Stimulated activated CD8-positive, alpha-beta memory T cell treated with anti-CD3 and anti-CD28 coated beads, Interleukin-7, amount 100 ng/mL, for 4 hours (primary cell): ENCODE measurements at places on chromosomes 11 and 22.
A peak's percentile ranks its signal among the peaks of the same experiment; 100 is the strongest.

DNA sequence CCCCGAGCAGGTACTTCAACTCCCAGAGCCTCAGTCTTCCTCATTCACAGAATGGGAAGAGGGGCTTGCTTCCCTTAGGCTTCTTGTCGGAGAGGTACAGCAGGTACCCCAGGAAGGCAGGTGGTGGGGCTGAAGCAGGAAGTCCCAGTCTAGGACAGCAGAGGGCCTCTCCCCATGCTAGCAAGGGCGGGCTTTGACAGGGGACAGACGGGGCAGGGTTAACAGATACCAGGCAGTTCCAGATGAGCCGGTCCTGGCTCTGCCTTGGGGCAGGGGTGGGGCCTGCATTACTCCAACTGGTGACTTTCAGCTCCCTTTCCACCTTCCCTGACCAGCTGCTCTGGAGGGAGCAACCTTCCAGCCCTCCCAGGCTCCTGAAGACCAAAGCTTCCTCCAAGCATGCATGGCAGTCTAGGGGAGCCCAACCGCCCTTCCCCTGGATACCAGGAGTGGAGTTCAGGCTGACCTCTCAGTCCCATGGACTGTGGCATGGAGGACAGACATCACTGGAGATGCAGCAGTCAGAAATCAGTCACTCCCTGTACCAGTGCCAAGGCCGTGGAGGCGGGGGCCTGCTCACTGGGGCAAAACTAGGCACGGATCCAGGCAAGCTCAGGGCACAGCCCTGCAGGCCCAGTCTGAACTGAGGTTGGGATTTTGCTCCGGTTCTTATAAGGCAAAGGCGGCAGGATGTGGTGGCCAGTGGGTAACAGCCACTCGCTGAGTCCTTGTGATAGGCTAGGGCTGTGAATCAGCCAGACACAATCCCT lies 60.5 kb downstream of the NAT10 start:
- no peak for DNase-seq

DNA sequence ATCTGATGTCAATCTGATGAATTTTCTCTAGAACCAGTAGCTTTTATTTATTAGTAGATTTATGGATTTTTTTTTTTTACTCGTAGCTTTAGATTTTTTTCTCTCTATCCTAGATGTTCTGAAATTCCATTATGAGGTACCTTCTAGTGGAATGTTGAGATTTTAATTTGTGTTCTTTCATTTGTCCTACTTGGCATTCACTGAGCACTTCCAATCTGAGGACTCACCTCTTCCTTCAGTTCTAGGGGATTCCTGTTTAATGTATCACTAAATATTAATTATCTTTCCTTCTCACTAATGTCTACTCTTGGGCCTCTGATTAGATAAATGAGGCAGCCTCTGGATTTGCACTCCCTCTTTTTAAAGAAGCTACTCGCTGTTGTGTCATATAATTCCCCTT lies 40.2 kb upstream of the WNT7B start:
- no peak for DNase-seq

- DNase-seq, result no peak
These were observed 13.6 kb upstream of the EED start for GRCh38 chr11:86230921-86231434.

DNA sequence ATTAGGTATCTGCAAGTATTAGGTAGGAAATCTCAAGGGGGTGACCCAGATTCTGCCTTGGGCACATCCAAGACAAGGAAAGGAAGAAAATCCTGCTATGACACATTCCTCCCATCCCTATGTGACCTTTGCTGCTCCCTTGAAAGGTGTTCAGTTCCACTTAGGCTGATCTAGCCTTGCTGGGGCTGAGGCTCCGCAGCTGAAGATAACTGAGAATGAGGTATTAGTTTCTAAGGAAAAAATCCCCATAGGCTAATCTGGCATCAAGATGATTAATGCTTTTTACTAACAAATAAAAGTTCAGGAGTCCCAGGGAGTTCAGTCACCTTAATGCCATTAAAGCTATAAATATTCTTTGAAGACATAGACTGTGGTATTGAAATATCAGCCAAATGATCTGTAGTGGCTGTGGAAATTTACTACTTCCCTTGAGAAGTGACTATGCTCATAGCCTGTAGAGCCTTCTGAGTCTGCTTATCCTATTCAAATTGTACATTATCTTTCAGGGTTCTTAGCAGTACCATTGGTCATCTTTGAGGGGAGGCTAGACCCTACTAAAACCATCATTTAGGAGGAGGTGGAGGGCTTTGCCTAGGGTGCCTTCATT lies 239.9 kb upstream of the RAG2 start:
- DNase-seq, result no peak

- no peak for DNase-seq
These were observed 8.8 kb downstream of the SCUBE2 start for GRCh38 chr11:9082575-9082974.

GRCh38 chr11:27894552-27894951 lies 194.3 kb upstream of the BDNF start:
- DNase-seq, result no peak

DNA sequence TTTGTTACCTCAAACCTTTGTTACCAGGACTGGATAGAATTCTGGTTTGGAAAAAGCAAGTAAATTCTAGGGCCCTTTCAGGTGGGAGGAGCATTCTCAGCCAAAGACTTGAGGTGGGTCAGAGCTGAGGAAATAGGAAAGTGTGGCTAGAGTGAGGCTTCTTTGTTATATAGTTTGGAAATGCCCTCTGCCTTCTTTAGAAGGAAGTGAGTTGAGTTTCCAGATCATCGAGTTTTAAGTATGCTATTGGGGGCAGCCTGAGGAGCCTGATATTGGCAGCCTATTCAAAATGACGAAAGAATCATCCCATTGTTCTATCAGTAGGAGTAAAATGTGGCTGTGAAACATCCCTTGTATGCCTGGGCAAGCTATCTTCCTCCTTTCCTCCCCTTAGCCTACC lies 134.1 kb downstream of the ARHGAP42 start:
- DNase-seq, result no peak

DNA sequence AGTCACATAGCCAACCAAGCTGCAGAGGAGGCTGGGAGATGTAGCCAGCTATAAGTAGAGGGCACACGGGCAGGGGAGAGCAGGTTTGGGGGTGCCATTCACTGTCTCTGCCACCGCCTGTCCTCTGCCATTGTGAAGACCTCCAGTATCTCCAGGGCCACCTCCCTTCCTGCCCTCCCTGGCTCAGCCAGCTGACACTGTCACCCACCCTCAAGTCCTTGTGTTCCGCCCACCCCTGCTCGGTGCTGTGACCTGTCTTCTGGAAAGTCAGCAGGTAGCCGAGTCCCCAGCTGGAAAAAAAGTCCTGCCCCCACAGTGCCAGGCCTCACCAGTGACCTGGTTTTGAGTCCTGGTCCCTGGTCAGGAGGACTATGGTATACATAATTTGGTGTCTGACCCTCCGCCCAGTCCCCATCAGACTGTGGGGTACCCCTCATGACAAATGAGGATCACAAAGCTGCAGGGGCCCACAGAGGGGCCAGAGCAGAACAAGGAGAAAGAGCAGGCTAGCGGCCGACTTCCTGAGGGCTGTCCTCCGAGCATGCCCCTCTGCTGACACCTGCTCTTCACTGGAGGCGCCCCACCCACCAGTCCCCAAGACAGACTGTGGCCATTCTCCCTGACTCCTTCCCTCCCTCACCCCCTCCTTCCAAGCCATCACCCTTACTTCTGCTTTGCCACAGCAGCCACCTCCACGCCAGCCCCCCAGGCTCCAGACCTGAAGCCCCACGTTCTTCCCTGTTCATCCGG lies 7.1 kb upstream of the IL2RB start:
- DNase-seq, result no peak

DNA sequence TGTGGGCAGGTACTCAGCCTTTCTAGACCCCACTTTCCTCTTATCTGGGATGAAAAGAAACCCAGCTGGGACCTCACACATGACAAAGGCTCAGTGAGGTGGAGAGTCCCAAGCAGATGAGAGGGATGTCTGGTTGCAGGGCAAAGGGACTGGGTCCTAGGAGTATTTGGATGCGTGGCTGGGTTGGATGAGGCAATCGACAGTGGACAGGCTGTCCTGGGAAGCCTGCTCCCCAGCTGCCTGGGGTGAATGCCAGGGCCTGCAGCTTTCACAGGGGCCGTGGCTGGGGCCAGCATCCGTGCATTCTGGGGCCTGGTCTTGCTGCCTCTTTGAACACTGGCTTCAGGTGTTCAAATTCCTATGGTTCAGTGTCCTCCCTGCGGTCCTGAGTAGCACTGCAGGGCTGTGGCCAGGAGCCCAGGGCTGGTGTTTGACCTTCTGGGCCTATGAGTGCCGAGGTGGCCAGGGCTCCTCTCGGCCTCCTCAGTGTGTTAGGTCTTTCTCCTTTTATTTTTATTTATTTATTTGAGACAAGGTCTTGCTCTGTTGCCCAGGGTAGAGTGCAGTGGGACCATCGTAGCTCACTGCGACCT lies 65.3 kb downstream of the MCM5 start:
- no peak for DNase-seq

DNA sequence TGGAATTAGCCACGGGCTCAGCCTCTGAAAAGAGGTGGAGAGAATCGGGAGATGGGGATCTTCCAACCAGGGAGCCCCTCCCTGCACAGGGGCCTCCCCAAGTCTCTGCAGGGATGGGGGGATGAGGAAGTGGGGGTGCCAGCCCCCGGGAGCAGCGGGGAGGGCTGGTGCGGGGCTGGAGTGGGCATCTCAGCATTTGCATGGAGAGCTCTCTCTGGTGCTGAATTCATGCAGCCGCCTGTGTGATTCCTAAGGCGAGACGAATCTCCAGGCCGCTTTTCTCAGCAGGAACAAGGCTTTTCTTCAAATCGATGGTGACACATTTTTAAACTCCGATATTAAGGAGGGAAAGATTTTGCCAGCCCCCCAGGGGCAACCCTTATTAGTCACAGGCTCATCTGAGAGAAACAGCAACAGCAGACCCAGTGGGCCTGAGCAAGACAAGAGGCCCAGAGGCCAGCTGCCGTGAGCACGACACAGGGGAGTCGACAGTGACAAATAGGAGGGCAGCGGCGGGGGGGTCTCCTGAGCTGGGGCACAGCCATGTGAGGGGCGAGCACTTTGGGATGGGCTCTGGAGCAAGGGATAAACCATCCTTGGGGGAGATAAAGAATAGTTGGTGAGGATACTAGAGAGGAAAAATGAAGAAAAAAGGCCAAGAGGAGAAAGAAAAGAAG lies 29.0 kb downstream of the MACROD1 start:
- no peak for DNase-seq

GRCh38 chr22:40509401-40510134 lies 127.0 kb downstream of the MRTFA start:
- no peak for DNase-seq

- DNase-seq, result no peak
These were observed 101.7 kb downstream of the ATM start for GRCh38 chr11:108324587-108324986.

GRCh38 chr11:46555267-46556054 lies 38.4 kb downstream of the AMBRA1 start:
- no peak for DNase-seq

- no peak for DNase-seq
These were observed 55.1 kb downstream of the NOX4 start for GRCh38 chr11:89436071-89436470.

DNA sequence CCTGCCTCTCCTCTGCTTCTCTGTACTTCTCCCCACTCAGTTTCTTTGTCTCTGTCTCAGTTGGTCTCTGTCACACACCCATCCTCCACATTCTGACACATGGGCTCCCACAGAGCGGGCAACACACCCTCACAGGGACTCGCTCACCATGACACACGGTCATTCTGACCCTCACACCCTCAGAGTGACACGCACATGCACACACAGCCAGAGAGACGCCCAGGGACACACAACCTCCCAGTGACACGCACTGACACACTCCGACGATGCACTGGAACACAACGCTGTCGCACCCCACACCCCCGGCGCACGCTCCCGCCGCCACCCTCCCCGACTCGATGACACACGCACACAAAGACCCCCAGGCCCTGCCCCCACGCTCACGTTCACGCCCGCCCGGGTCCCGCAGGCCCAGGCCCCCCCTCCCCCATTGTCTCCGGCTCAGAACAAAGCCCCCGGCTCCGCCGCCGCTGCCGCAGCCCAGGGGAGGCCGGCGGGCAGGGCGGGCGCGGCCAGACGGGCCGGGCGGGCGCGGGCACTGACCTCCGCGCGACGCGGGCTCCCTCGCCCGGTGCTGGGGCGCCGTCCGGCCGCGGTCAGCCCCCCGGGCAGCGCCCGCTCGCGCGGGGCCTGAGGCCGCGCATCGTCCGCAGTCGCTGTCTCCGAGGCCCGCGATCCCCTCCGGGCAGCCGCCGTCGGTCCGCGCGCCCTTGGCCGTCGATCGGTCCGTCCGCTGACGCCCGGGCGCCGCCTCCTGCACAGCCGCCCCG lies 404 bp downstream of the DCHS1 start:
- peak; percentile 23 for DNase-seq

DNA sequence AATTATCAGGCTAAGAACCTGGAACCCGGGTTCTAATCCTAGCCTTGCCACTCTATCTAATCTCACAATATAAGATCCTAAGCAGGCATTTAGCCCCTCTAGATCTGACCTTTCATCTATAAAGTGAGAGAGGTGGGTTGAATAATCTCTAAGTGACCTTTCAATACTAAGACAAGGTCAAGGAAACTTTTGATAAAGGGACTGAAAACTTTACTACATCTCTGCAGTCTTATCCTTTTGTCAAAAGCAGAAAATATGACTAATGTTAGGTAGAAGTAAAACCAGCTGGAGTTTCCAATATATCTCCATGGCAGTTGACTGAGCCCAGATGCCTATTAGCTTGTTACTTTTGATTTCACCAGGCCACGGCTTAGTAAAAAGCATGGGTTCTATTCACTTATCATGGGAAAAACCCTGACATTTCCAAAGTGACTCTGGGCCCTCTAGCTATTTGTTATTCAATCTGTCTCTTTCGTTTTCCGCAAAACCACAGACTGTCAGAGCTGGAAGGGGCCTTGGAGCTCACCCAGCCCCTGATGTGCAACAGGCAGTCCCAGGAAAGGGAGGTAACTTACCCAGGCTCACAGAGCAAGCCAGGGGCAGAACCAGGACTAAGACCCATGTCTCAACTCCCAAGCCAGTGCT lies 75.8 kb downstream of the RAB30 start:
- no peak for DNase-seq

DNA sequence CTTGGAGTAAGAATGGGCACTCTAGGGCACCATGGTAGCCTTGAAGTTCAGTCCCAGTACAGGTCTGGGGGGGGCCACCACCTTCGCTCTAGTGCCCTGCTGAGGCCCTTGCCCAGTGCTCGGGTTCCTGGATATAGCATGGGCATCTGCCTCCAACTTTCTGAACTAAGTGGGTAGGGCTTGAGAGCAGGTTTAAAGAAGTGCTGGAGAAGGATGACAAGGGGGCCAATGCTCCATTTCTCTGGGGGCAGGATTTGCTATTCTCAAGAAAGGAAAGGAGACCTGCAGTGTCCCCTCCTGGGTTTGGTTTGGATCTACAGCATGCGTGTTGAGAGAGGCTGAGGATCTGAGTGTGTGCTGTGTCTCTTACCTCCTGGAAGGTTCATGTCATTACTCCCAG lies 82.2 kb upstream of the SUSD2 start:
- no peak for DNase-seq

GRCh38 chr22:39470451-39471291 lies 13.9 kb downstream of the MGAT3 start:
- no peak for DNase-seq

- DNase-seq, result no peak
These were observed 140.3 kb downstream of the CADM1 start for GRCh38 chr11:115363921-115364320.
